ENCODE measurements at places on chromosomes 2 and 18.

GRCh38 chr2:19806131-19806530 lies 95.7 kb downstream of the TTC32 start:
- no peak for DNase-seq

DNA sequence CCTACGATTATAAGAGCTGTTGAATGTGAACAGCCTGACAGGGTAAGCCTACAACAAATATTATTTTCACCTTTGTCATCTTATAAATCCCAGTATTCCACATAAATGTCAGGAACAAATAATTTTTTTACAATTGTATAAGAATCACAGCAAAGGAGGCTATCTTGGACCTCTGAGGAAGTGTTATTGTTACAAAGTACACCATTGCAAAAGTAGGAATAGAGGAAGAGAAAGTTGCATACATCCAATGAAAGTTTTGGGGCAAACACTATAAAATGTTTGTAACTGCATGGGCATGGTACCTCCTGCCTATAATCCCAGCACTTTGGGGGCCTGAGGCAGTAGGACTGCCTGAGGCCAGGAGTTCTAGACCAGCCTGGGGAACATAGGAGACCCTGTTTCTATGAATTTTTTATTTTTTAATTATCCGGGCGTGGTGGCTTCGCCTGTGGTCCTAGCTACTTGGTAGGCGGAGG lies 715 bp upstream of the MEMO1 start:
- DNase-seq, result no peak

GRCh38 chr18:57747809-57748680 lies 55.1 kb downstream of the ATP8B1 start:
- DNase-seq, result no peak

DNA sequence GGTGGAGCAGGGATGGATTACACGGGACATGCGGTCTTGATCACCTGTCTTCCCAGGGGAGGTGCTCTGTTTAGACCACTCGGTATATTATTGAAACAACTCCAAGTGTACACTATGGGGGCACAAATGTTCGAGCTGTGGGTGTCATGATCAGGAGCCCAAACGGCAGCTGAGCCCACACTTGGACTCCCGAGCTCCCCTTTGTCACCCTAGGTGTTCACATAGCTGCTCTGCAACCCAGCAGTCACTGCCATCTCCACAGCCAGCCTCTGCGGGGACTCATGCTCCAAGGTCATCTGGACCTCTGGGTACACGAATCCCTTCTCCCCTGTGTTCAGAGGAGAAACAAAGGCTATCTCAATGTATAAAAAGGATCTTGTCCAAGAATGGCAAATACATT lies 46.0 kb downstream of the CAPN13 start:
- no peak for DNase-seq

Measured in skin of body (tissue), 3 donors.